ENCODE measurements at places on chromosomes 4 and X.
A peak's percentile ranks its signal among the peaks of the same experiment; 100 is the strongest.

DNA sequence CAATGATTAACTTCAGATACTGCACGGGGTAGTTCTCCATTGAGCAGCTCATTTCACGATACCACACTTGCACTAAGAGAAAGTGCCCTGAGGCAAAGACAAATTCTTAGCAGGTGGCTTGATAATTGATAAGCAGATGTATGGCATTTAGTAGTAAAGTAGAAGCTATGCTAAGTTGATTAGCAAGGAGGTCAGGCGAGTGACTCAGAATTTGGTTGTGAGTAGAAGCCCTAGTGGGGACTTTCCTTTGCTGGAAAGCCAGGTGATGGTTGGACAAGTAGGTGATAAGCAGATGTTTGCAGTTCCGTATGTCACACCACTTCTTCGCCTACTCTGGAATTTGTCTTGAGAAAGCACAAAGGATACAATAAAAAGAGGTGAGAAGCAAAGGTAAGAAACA lies 58.7 kb downstream of the TLL1 start:
- DNase-seq = no peak

DNA sequence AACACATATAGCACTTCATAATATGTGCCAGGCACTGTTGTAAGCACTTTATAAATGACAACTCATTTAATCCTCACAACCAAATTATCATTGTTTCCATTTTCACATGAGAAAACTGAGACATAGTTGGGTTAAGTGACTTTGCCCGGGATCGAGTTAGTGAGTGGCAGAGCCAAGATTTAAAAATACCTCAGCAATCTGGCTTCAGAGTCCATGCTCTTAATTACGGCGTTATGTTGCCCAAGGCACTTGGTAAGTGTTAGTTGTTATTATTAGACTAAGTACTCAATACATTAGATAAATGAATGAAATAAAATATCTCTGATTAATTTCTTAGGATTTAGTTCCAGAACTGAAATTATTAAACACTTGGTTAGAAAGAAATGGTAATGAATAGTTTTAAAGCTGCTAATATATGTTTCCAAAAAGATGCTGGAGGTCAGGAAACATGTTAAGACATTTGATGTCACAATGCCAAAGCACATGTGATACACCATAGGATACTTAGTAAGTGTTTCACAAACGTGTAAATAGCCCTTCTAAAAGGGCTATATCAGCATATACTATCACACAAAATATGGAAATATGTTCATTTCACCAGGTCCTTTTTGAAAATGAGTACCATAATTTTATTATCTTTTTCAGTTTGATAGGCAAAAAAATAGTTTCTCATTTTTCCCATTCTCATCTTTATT lies 301.9 kb downstream of the GPAT3 start:
- DNase-seq = no peak

DNA sequence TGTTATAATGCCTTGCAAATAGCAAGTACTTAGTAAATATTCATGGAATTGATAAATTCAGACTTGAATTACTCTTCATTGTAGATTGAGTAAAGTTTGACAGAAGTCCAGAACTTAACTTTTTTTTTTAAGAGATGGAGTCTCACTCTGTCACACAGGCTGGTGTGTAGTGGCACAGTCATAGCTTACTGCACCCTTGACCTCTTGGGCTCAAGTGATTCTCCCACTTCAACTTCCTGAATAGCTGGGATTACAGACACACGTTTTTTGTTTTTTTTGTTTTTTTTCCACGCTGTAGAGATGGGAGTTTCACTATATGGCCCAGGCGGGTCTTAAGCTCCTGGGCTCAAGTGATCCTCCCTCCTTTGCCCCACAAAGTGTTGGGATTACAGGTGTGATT lies 32.1 kb downstream of the UBE2K start:
- DNase-seq = no peak

DNA sequence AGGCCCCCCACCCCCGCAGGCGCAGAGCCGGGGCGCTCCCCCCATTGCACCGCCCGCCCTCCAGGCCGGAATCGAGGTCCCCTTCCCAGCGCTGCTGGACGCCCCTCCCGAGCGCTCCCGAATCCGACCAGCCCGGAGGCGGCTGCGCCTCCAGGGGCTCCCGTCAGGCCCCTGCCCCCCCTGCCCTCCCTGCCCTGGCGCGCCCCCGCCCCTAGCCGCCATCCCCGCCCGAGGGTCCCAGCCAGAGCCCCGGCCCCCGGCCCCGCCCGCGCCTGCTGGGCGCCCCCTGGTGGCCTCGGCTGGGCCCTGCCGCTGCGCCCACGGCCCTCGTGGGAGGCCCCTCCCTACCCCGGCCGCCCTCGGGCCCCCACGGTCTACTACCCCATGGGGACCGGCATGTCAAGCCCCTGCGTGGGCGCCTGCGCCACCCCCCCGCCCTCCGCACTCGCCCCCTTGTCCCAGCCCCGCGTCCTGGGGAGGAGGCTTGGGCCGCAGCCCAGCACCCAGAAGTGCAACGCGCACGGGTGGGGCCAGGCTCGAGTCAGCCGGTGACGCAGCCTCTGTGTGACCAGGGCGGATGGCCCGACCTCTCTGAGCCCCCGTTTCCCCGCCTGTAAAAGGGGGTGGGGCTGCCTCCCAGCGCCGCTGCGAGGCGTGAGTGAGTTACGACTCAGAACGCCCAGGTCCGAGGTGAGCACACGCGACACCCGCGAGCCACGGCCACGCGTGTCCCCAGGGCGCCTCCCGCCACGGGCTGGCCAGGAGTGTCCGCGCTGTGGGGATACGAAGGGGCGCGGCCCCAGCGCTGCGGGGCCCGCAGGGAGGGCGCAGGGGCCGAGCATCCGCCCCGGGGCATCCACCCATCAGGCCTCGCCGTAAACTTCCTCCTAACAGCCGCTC lies 104.9 kb downstream of the FAM53A start:
- DNase-seq = peak; percentile 81

DNA sequence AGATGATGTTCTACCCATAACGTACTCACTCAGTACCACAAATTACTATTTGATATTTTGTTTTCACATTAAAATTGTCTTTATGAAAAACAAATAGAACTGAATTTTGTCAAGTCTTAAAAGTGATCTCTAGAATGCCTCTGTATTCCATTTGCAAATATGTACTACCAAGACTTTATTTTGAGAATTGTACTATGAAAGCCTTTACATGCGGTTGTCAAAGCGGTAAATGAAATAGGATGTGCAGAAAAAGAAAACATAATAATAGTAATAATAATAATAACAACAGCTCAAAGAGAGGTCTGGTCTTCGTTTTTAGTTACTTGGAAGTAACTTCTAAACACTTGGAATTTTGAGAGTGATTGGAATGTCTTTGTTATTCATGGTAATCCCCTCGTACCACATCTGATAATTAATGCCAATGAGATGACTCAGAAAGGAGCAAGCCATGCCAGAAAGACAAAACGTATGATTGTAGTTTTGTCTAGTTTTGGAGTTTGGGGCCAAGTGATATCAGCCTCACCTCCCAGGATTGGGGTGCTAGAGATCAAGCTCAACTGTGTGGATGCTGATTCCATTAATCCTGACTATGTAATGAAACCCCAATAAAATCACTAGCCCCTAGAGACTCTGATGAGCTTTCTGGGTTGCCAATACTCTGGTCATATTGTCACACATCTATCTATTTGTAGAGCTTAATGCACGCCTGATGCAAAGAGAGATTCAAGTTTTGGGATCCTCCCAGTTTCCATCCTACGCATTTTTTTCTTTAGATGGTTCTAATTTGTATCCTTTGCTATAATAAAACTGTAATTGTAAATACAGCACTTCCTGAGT lies 20.2 kb upstream of the CTSO start:
- no peak for DNase-seq

DNA sequence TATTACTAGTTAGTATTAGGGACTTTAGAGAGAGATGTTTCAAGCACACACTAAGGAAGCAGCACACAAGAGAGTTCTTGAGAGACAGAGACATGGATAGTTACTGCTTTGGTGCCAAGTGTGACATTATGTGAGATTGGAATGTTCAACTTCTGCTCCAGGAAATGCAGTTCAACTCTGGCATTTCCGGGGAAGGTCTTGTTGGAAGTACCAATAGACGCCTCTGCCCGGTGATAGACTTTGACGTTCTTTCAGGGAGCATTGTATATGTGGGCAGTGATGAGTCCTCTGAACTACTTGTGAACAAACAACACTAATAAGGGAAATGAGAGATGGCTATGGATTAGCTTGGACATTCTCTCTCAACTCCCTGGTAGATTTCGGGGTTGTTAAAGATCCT lies 638.1 kb upstream of the BOD1L1 start:
- DNase-seq = no peak

All from H4 (cell line).